ENCODE measurements at places on chromosomes 6 and 20.

GRCh38 chr6:158868122-158868480 is 48.9 kb upstream of the EZR start:
- DNase-seq = no peak

- no peak for DNase-seq
Observed at GRCh38 chr6:68572975-68573374, 62.1 kb upstream of the ADGRB3 start.

DNA sequence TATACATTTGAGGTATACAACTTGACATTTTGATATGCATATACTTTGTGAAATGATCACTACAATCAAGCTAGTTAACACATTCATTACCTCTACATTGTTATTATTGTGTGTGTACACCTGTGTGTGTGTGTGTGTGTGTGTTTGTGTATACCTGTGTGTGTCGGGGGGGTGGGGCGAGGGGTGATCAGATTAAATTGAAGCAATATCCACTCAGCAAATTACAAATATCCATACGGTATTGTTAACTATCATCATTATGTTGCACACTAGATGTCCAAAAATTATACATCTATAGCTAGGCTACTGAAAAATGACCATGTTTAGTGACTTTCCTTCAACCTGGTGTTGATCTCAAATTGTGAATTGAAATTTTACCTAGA is 1.8 kb downstream of the RHAG start:
- DNase-seq = no peak

GRCh38 chr6:55666037-55666436 is 87.0 kb upstream of the HMGCLL1 start:
- no peak for DNase-seq

- DNase-seq = no peak
Observed at GRCh38 chr20:41082306-41082705, 53.7 kb downstream of the TOP1 start.

DNA sequence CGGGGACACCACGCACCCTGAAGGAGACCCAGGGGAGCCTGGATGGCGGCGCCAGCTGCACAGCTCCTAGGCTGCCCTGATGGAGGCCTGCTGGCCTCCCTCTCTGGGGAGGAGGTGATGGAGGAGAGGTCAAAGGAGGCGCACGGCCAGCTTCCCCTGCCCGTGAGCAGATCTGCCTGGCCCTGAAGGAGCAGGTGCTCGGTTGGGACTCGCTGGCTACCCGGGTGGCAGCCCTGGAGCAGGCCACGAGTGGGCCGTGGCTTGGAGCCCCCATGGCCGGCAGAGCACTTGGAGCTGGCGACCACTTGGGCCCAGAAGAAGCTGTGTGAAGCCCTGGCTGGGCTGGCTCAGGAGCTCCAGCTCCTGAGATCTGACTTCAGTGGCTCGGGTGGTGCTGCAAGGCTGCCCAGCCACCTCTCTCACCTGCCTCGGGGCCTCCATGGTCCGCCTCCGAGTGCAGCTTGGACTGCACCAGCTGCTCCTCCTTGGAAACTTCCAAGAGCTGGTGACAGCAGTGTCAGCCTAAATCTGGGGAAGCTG is 7.5 kb upstream of the RAET1E start:
- no peak for DNase-seq

GRCh38 chr6:64889144-64889543 is 817.9 kb downstream of the EYS start:
- no peak for DNase-seq

GRCh38 chr6:1379017-1379787 is 10.2 kb upstream of the FOXF2 start:
- DNase-seq = no peak

DNA sequence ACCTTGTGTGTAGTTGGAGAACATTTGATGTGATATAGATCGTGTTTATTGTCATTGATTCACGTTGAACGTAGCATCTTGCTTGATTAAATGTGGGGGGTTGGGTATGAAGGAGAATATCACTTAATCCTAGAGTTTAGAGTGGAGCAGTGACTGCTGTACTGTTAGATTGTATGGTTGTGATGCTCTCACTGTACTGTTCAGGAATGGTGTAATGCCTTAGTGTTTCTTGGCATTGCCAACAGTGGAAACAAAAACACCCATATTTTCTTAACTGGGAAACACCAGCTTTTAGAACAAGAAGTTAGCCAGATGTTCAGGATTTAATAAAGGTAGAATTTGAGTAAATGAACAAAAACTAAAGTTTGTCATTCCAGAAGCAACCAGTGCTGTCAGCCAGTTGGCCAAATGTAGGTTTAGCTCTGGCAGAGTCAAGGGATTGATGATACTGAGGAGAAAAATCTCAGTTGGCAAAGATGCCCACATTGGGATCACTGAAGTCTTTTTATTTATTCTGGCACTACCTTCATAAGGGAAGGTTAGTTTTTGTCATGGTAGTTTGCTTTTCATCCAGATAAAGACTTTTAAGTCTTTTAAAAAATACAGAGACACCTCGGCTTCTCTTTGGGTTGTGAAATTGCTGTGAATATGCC is 129.9 kb downstream of the JARID2 start:
- DNase-seq = no peak
